Nasal cavity respiratory epithelium epithelial cell of viscerocranial mucosa (primary cell): ENCODE measurements at places on chromosomes 11 and 22. TPM values are rescaled to one million over a fixed set of nuclear protein-coding genes. Genes with fewer than 3 reads are reported as not detected.

The MAJIN gene
- not detected in 2 replicates for total RNA-seq

The SYT7 gene
- 28.0 and 39.9 TPM in 2 replicates for total RNA-seq

The SELENOH gene
- total RNA-seq = 73.5 and 83.4 TPM in 2 replicates

The IGSF9B gene
- total RNA-seq = 0.34 and 0.50 TPM in 2 replicates

The MS4A12 gene
- total RNA-seq = not detected in 2 replicates

The SYT13 gene
- not detected in 2 replicates for total RNA-seq

The CCDC34 gene
- total RNA-seq = 1.4 and 5.1 TPM in 2 replicates

The DRD2 gene
- total RNA-seq = 0.14 TPM in 1 of 2 replicates, not detected in the other

The PANX3 gene
- total RNA-seq = not detected in 2 replicates

The SOX10 gene
- total RNA-seq = not detected in 2 replicates

The MRGPRD gene
- total RNA-seq = not detected in 2 replicates

The TMEM191B gene
- 0.28 and 0.68 TPM in 2 replicates for total RNA-seq

The BBS1 gene
- 5.5 and 20.1 TPM in 2 replicates for total RNA-seq
